ENCODE measurements at places on chromosomes 5 and 9.

GRCh38 chr9:108468364-108468763, 387.4 kb downstream of the ACTL7B start:
- peak; percentile 43 for DNase-seq

- DNase-seq, result no peak
Observed at GRCh38 chr9:120336021-120336752, 243.8 kb downstream of the CDK5RAP2 start.

DNA sequence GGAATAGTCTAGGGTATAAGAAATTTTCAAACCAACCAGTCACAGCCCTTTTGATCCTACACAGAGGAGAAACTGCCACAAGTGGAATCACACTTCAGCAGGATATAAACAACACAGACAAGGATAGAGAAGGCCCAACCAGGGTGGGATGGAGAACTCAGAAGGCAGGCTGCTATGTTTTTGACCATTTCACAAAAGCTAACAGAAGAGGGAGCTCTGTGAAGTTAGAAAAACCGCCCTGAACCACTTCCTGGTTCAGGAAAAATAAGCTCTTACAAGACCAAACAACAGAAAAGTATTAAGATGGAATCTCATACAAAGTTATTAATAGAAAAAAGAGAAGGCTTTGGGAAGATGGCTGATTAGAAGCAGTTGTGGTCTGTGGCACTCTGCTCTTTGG, 960 bp upstream of the IFNB1 start:
- no peak for DNase-seq

DNA sequence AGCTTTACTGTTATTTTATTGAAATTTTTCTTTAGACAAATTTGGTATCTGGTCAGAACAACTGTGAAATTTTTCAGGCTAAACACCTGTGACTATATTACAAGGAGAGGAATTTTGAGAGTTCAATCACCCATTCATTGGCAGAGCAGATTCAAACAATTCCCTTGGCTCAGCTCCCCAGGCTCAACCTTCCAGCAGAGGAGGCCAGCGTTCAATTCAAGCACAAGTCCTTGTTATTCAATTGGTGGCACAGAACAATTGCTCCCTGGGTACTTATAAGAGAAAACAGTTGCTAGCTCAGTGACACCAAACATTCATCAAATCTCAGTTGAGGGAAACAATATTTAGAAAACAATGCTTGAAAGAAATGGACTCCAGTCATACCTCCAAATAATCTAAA, 83.3 kb downstream of the SUSD1 start:
- DNase-seq, result peak; percentile 21

DNA sequence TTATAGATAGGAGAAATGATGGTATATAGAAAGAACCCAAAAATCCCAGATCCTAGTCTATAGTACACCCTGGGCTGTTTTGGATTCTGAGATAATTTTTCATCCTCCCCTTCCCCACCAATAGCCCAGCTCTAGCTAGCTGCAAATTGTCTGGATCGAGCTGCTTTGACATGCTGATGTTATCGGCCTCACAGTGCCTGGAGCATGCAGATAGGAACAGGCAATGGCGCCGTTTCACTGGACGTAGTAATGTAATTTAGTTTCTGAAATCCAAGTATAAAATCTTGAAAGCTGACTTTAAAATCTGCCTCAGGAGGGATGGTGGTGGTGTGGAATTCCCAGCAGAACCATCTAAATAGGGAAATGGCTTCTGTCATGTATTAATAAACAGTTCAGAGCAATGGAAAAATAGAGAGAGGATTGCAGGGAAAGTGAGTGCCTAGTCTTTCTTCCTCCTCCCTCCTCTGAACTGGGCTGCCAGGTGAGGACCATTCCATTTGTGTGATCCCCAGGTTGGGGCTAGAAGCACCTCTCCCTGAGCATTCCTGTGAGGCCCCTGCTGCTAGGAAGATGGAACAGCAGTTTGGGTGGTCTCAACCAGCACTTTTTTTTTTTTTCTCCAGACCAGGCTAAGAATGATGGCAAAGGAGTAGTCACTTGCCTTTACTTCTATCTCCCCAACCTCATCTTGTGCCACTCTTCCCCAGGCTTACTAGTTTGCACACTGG, 31.9 kb downstream of the FAM219A start:
- no peak for DNase-seq

GRCh38 chr9:93357649-93358048, 93.8 kb upstream of the FAM120A start:
- DNase-seq, result no peak

GRCh38 chr9:36471359-36471758, 71.3 kb upstream of the RNF38 start:
- DNase-seq, result no peak

DNA sequence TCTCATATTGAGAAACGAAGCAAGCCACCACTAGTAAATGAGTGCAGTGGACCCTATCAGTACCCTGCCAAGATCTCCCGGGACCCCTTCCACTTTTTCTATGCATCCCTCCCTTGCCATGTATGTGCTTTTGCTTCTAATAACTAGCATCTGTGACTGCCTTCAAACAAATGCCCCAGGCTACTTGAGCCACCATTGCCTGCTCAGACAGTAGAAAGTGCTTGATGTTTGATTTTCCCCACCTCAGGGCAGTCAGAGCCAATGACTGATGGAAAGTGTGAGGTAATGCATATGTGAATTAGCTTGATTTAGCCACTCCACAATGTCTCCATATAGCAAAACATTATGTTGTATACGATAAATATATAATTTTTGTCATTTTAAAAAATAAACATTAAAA, 797.3 kb upstream of the ACO1 start:
- DNase-seq, result no peak

- DNase-seq, result peak; percentile 13
Observed at GRCh38 chr5:131587541-131587940, 47.5 kb downstream of the RAPGEF6 start.

GRCh38 chr5:143025971-143026370, 255.8 kb downstream of the ARHGAP26 start:
- DNase-seq, result no peak

DNA sequence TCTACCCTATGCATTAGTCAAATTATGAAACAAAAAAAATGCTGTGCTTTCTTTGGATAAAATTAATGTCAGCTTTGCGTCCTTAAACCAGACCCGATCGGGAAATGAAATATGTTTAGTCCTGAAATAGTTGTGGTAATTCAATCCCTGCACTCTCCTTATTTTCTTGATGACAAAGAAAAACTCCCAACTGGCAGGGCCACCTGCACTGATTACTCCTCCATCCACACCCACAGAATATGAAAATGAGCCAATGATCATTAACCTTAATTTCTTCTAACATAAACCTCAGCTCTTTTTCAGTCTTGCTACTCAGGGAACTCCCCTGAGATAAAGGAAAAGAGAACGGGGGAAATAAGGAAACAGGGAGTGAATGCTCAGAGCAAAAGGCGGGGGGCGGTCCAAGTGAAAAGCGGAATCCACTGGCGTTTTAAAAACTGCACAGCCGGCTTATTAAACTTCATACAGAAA, 245.3 kb downstream of the BNC2 start:
- DNase-seq, result no peak

- DNase-seq, result peak; percentile 1
Observed at GRCh38 chr5:64971513-64971912, 202.8 kb downstream of the CWC27 start.

- DNase-seq, result no peak
Observed at GRCh38 chr9:18721267-18721994, 247.5 kb downstream of the ADAMTSL1 start.

DNA sequence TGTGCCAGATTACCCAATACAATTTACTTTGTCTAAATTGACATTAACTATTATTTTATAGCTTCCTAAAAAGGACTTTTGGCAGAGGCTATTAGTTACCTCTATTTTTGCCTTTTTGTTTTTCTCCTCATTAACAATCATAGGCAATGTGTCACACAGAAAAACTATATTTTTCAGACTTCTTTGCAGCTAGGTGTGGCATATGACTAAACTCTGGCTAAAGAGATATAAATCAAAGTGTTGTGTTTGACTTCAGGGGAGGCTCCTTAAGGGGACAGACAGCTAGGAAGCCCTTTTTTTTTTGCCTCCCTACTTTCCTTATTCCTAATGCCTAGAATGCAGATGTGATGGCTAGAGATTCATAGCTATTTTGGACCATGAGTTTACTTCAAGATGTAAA, 19.7 kb upstream of the GCNT4 start:
- DNase-seq, result no peak

DNA sequence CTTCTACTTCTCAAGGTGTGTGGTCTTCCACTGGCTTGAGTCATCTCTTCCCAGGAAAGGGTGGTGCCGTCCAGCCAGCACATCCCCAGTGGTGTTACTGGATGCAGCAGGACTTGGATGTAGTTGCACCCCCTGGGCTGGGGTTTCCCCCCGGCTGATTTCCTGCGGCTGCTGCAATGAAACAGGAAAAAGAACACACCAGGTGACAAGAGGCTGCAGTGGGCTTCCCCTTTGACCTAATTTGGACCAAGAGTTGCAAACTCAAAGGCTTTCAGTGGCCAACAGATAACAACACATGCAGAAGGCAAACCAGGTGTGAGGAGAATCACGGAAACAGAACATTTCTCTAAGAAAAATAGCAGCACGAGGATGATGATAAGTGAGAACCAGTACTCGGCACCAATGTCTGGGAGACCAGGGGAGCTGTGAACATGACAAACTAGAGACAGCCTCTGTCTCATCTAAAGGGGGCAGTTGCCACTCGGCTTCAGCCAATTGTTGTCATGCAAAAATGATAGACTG, 83.7 kb downstream of the PDE6A start:
- peak; percentile 26 for DNase-seq

DNA sequence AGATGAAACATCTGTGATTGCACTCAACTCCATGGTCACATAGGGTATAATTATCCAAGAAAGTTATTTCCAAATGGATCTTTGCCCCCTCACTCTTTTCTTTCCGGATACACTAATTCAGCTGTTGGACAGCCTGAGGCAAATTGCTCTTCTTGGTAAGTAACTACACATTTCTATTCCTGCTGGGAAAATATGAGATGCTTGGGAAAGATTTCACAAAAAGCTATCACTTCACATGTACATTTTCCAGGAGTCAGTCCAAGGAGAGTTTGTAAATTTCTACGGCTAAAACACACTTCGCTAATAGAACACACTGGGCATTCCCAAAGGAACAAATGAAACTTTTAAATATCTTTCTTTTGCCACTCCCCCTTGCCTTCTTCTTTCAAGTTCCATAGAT, 123.0 kb upstream of the GRIA1 start:
- no peak for DNase-seq

GRCh38 chr9:1460143-1460769, 410.1 kb downstream of the DMRT2 start:
- DNase-seq, result peak; percentile 29

GRCh38 chr5:174306345-174307030, 261.0 kb downstream of the NSG2 start:
- DNase-seq, result no peak

GRCh38 chr5:132444061-132444460, 46.5 kb downstream of the IRF1 start:
- DNase-seq, result no peak

DNA sequence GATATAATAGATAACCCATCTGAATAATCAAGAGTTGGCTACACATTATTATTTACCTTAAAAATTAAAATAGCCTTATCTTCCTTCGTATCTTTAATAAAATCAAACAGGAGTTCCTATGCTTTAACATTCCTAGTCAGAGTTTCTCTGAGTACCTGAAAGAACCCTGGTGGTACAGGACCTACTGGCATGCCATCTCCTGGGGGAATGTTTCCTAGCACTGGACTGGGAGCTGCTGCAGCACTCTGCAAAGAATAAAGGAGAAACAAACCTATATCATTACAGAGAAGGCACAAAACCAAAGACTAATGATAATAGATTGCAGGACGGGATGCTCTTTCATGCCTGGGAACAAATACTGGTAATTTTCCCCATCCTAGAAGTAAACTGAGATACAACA, 119.5 kb upstream of the ACOT12 start:
- no peak for DNase-seq

DNA sequence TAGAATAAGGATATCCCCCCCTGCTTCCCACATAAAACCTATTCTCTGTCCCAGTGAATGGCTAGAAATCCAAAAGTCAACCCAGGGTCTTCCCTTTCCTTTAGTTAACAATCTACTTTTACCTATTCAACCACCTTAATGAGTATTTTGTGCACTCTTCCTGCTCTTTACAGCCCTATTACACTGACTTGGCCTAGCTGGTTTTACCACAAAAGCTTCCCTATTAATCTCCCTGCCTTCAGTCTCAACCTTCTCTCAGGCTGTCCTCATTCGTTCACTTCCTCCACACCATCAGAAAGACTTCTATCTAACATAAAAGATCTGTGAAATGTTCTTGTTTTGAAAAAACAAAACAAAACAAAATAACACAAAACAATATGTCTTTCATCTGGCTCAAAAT, 16.2 kb downstream of the CTNNAL1 start:
- no peak for DNase-seq

DNA sequence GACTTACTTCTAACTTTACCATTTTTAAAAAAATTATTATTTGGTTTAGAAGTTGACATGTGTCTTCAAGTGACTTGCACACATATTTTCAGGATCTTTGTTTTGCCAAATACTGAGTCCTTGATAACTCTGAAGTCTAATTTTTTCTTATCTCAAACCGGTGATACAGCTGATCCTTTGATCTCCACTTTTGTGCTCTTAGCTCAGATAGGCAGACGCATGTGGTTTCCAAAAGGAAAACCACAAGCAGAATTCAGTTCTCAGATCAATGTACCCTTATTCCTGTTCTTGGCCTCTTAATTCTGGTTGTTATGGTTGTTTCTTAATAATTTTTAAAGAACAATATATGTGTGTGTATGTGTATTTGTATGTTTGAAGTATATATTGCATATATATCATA, 238.3 kb upstream of the EDIL3 start:
- no peak for DNase-seq

- DNase-seq, result no peak
Observed at GRCh38 chr5:154110716-154111115, 71.9 kb downstream of the MFAP3 start.

DNA sequence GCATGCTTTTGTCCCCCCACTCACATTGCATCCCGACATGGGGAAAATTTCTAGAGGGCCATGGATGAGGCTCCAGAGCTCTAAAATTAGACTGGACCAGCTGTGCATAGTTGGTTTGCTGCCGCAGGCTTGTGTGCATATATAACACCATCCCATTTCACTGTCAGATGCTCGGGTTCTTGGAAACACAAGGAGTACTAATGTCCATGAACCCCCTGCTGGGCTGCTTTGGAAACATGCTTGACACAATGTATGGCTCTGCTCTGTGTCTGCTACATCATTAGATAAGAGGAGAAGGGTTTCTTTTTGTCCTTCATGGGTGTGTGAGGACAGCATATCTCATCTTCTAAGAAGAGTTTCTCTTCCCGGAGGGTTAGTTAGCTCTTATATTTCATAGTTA, 292.1 kb upstream of the RORB start:
- no peak for DNase-seq
